ENCODE measurements at places on chromosomes 11 and 22.
A peak's percentile ranks its signal among the peaks of the same experiment; 100 is the strongest.

DNA sequence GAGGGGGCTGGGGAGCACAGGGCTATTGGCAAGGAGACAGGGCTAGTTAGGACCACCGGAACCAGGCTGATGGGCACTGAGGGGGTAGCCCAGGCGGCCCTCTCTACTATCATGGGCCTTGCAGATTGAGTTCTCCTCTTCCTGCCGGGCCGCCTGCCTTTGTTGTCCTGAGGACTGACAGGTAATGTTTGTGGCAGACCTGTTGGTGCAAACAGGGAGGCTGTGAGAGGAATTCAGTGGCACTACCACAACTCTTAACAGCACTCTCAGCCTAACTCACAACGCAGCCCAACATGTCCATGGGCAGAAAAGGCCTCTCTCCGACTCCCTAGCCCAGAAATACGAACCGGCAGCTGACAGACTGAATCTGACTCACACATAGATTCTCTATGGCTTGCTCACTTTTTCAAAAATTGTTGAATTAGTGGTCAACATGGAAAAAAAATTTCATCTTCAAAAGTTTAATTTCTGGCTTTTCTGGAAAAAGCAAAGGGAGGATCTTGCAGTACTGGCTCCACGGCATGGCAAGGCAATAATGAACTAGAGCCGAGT is 11.4 kb downstream of the KCNJ5 start:
- DNase-seq: peak; percentile 61

GRCh38 chr11:119155733-119156492 is 7.1 kb downstream of the ABCG4 start:
- peak; percentile 34 for DNase-seq

GRCh38 chr11:66889960-66890359 is 33.1 kb downstream of the LRFN4 start:
- no peak for DNase-seq

DNA sequence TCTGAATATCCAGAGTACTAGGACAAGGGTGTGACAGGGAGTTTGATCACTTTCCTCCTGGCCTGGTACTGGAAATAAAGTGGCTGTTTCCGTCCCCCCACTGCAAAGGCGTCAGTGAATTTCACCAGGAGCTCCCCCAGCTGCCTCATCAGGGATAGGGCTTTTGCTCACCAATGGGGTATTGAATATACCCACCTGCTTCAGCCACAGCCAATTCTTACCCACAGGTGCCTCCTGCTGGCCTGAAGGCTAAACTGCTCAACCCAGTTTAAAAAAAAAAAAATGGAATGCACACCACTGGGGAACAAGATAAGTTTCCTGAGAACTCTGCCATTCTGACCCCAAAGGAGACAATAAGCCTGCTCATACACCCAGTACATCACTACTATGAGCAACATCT is 65.3 kb upstream of the MS4A8 start:
- DNase-seq: no peak

DNA sequence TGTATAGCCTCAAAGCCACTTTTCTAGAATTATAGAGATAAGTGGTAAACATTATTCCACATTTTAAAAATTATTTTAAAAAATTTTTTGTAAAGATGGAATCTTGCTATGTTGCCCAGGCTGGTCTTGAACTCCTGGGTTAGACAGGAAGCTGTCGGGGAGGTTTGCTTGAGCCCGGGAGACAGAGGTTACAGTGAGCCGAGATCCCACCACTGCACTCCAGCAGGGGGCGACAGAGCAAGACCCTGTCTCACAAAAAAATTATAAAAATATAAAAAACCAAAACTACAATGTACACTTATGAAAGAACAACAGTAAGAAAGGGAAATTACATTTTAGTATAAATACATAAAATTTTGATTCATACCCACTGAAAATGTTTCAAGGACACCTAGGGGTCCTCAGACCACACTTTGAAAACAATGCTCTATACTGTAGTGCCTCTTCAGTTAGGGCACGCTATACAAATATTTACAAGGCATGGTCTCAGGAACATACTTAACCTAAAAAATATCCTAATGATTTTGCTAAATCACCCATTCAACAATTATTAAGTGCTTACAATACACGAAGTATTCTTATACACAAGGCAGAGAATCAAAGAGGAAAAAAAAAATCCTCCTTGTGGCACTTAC is 111.2 kb downstream of the MRTFA start:
- DNase-seq: peak; percentile 70

- no peak for DNase-seq
Observed at GRCh38 chr22:22099833-22100812, 117.5 kb upstream of the TOP3B start.

DNA sequence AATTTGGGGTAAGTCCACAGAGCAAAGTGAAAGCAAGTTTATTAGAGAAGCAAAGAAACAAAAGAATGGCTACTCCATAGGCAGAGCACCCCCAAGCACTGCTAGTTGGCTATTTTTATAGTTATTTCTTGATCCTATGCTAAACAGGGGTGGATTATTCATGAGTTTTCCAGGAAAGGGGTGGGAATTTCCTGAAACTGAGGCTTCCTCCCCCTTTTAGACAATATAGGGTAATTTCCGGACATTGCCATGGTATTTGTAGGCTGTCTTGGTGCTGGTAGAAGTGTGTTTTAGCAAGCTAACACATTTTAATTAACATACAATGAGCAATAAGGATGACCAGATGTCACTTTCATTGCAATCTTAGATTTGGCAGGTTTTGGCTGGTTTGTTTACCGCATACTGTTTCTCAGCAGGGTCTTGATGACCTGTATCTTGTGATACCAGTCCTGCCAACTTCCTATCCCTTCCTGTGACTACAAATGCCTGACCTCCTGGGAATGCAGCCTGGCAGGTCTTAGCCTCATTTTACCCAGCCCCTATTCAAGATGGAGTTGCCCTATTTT is 937 bp upstream of the C1QTNF6 start:
- DNase-seq: peak; percentile 93

GRCh38 chr22:17103351-17103750 is 17.8 kb downstream of the TMEM121B start:
- DNase-seq: no peak

DNA sequence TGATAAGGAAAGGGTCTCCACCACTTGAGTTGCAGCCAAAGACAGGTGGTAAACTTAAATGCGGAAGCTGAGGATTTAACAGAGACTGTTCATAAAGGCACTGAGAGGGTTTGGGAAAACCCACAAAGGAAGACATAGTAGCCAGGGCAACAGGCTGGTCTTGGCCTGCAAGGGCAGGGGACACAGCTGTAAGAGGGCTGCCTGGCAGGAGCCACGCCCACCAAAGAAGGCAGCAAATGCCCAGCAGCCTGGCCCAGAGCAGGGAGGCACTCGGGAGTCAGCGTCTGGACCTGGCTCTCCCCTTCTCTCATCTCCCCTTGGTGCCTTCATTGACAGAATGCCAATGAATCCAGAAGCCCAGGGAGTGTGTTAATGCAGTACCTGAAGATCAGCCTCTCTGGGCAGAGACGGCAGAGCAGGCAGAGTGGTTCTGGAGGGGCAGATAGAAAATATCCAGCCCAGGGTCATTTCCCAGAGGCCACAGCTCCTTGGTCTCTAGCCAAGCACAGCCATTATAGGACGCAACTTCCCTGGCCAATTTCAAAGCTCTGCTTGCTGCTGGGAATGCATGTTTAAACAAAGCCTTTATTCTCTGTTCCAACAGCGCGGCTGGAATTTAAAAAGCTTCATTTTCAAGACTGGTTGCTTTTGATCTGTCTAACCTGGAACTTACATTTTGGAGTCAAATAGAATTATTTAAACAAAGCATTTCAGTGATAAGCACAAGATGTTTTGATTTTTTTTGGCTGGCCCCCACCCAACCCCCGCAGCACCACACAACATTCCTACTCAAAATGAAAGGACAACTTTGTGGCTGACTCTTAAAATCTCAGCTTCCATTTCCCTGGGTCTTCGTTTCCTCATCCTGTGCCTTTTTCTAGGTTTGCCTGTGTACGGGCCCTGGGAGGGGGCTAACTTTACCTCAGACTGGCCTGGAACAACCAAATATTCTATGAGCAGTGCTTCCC is 125.6 kb upstream of the LMO1 start:
- no peak for DNase-seq

DNA sequence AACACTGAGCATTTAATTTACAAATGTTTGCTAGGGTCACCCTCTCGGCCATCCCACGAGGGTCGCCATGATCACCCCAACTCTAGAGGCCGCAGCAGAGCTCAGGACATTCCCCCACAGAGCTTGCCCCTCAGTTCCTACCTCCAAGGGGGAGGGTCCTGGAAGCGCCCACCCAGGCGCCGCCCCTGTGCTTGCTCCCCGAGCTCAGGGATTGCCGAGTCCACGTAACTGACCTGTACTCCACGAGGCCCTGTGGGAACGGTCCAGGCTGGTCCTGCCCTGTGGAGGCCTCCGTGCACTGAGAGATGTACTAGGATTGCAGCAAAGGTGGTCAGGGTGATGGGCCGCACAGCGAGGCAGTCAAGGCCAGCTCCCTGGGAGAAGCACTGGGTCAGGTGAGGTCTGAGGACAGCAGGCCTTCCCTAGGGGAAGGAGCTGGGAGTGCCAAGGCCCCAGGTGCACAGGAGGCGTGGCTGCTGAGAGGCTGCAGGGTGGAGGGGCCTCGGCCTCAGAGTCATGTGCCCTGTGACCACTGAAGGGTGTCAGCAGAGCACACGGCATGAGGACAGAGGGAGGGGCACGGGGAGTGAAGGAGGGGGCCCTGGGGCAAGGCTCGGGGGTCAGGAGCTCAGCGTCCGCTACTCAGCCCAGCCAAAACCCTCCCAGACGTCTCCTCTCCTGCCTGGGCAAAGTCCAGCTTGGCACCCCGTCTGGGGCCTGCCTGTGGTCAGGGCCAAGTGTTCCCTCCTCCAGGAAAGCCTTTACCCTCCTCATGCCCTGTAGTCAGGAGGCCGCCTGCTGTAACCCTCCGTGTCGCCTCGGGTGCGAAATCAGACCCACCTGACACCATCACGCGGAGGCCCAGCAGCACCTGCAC is 2.4 kb upstream of the MIOX start:
- DNase-seq: no peak

- peak; percentile 84 for DNase-seq
Observed at GRCh38 chr11:67694875-67695555, 20.6 kb upstream of the ALDH3B2 start.

GRCh38 chr11:112613051-112613972 is 347.9 kb upstream of the NCAM1 start:
- no peak for DNase-seq

DNA sequence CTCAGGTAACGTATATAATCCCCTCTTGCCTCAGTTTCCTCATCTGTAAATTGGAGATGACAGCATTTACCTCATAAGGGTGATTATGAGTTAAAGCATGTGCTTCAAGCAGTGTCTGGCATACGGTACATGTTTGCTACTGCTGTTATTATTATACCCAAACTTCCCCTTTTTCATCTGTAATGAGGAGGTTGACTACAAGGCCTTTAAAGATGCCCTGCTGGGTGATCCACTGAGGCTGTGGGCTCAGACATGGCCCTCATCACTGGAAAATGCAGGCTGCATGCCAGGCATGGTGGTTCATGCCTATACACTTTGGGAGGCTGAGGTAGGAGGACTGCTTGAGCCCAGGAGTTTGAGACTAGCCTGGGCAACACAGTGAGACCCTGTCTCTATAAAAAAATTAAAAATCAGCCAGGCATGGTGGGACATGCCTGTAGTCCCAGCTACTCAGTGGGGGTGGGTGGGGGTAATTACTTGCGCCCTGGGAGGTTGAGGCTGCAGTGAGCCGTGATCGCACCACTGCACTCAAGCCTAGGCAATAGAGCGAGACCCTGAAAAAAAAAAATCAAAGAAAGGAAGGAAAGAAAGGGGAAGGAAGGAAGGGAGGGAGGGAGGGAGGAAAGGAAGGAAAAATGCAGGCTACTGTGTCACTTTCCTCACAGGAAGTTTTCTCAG is 4.3 kb downstream of the PIK3IP1 start:
- no peak for DNase-seq

DNA sequence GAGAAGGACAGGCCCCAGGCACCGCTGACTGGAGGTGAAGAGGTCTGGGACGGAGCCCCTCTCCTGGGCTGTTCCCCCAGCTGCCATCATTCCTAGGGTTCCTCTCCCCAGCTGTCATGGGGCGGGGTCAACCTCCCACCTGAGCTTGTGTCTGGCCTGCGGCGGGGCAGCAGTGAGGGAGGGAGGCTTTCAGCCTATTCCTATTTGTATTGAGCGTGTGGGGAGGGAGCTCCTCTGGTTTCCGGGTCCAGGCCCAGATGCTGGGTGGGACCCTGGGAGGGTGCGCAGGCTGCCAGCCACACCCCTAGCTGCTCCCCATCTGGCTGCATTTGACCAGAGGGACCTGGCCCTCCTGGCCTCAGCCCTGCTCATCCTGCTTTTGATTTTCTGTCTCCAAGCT is 13.7 kb downstream of the TSPAN4 start:
- DNase-seq: no peak

DNA sequence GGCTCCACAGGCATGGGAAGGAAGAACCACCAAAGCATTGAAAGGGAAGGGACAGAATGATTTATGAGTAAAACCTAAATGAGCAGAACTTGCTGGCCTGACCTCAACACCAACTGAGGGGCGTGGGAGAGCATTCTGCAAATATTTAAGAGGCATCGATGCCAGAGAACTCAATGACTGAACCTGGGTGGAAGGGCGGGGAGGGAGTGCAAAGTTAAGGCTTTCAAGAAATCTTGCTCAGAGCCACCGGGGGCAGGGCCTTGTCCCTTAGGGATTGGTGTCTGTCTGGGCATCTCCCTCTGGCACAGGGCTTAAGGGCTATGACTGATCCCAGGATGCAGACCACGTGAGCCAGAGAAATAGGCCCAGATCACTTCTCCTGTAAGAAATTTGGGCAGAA is 137.1 kb downstream of the ADAMTS15 start:
- peak; percentile 12 for DNase-seq

- no peak for DNase-seq
Observed at GRCh38 chr11:117110294-117110950, 12.2 kb upstream of the SIK3 start.

- DNase-seq: peak; percentile 85
Observed at GRCh38 chr11:65651589-65652510, 10.9 kb downstream of the RELA start.

GRCh38 chr11:64593156-64594105 is 2.4 kb downstream of the SLC22A12 start:
- no peak for DNase-seq

DNA sequence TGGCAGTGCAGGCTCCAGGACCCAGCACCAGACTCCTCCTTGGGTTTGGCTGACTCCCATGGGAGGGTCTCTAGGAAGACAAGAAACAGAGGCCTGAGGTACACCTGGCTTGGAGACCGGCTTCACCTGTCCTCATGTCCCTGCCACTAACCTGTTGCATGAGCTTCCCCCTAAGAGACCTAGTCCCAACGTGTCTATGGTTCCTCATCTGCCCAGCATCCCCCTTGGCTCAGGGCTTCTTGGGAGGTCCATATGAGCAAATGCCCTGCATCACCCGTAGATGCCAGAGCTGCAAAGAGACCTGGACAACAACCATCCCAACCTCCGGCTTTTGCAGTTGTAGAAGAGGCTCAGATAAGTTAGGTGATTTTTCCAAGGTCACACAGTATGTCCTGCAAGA is 123.5 kb downstream of the BUD13 start:
- DNase-seq: no peak

GRCh38 chr22:20400606-20401375 is 6.8 kb downstream of the ZNF74 start:
- DNase-seq: no peak

- DNase-seq: no peak
Observed at GRCh38 chr11:130180896-130181294, 21.3 kb downstream of the ST14 start.

- no peak for DNase-seq
Observed at GRCh38 chr11:113035708-113036107, 74.5 kb downstream of the NCAM1 start.

GRCh38 chr22:42283278-42284201 is 13.1 kb upstream of the TCF20 start:
- no peak for DNase-seq

GRCh38 chr11:15649371-15650104 is 534.8 kb downstream of the INSC start:
- DNase-seq: no peak

Measured in trophoblast cell (in vitro differentiated cells and primary cell).